ENCODE measurements at places on chromosomes 3 and 15. TPM values are rescaled to one million over a fixed set of nuclear protein-coding genes. Genes with fewer than 3 reads are reported as not detected.

The HRG gene
- 2.1 TPM for polyA plus RNA-seq

The ZXDC gene
- polyA plus RNA-seq, result 31.6 TPM

The NAALADL2 gene
- polyA plus RNA-seq, result 18.2 TPM

The EPB42 gene
- polyA plus RNA-seq, result 1.3 TPM

The NR1I2 gene
- 0.49 TPM for polyA plus RNA-seq

The PPARG gene
- 33.3 TPM for polyA plus RNA-seq

- DNase-seq, result no peak
Observed at GRCh38 chr3:113873814-113874526, 35.4 kb downstream of the GRAMD1C start.

DNA sequence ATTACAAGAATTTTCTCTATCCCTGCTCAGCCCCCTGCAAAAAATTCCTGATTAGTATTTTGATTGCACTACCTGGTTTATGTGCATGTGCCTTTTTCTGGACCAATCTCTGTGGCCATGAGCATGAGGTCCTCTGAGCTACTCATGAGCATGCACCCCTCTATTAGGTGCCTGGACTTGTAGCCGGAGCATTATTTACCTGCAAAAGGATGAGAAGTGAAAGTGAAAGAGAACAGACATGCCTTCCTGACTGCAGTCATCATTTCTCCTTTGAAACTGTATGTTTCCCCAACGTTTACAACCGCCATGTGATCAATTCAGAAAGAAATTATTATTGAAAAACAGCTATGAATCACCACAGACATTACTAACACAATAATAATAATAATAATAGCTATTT is 1008.8 kb downstream of the ROBO2 start:
- DNase-seq, result no peak

DNA sequence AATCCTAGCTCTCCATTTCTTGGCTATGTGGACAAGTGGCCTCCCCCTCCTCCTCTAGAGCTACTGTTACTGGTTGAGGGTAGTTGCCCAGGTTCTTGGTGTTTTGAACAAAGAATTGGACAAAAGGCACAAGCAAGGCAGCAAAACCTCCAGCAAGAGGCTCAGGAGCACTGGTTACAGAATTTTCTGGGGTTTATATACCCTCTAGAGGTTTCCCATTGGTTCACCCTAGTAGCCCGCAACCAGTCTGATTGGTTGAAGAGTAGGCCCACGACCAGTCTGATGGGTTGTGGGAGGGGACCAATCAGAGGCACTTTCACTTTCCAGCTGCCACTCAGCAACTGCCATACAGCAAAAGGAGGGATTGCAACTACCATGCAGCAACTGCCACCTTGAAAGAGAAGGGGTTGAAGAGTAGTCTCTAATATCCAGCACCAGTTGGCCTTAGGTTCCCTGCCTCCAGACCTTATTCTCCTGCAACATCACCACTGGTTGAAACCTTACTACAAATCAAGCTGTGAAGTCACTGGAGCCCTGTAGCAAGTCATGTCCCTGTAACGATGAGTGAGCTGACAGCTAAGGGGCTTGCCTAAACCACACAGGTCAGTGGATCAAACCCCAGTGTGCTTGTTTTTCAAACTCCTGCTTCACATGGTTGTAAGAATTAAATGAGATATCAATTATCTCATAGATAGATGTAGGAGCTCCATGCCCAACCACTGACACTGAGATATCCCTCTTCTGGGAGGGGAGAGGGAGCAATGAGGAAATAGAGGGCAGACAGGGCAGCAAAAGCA is 2.9 kb upstream of the C15orf39 start:
- no peak for DNase-seq

- no peak for DNase-seq
Observed at GRCh38 chr3:193418576-193419373, 40.2 kb upstream of the ATP13A5 start.

- DNase-seq, result no peak
Observed at GRCh38 chr3:42535981-42536784, 33.7 kb downstream of the VIPR1 start.

GRCh38 chr3:156721687-156722618 is 47.6 kb downstream of the TIPARP start:
- DNase-seq, result no peak

- DNase-seq, result no peak
Observed at GRCh38 chr3:50359760-50360110, 414 bp upstream of the TMEM115 start.

GRCh38 chr3:78918361-78919020 is 849.3 kb downstream of the ROBO1 start:
- no peak for DNase-seq

DNA sequence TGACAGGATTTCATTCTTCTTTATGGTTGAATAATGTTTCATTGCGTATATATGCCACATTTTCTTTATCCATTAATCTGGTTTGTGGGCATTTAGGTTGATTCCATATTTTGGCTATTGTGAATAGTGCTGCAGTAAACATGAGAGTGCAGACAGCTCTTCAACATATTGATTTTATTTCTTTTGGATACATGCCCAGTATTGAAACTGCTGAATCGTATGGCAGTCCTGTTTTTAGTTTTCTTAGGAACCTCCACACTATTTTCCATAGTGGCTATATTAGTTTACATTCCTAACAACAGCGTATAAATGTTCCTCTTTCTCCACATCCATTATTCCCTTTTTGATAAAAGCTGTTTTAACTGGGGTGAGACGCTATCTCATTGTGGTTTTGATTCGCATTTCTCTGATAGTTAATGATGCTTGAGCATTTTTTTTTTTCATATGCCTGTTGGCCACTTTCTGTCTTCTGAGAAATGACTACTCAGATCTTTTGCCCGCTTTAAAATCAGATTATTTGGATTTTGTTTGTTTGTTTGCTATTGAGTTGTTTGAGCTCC is 21.7 kb downstream of the AQP9 start:
- DNase-seq, result no peak

DNA sequence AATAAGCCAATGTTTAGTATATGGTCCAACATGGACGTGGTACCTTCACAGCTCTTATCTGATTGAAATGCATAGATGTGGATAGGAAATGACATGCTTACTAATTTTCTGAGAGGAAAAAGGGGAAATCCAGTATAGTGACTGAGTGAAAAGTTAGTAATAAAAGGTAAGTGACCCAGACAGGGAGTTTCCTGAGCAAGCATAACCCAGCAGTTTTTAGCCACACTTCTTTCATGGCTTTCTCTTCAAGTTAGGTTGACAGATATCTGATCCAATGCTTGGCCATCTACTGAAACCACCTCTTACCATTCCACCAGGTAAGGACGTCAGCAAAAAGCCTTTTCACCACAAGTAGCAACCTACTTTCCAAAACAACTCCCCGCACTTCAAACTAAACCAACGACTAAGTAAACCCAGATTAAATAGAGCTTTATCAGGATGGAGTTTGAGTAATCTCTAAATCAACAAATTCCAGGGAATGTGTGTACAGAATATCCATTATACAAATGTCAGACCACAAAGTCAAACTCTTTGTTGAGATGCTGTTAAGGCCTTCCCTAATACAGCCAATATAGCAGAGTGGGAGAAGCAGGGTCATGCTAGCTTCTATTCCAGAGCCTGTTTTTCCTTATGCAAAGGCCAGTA is 329.7 kb downstream of the RORA start:
- DNase-seq, result no peak
